ENCODE measurements at places on chromosomes 4 and X.

DNA sequence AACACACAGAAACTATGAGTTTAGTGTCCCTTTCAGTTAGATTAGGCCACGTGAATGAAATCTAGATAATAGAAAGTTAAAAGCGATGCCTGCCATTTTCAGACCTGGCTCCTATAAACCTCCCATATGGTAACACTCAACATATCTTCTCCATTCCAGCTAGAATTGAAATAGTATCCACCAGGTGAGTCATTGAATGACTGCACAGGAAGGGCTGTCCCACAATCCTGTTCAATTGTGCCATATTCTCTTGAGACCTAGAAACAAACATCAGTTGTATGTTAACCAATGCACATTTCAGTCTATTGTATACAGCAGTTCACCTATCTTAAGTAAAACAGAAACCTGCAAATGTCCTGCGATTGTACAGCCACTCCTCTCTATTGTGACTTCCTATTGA lies 659.3 kb upstream of the SLIT2 start:
- H3K27me3 ChIP-seq = no peaks in the 10 kb centered on the region
- no peaks in the 10 kb centered on the region for H3K36me3 ChIP-seq
- no peak for DNase-seq

DNA sequence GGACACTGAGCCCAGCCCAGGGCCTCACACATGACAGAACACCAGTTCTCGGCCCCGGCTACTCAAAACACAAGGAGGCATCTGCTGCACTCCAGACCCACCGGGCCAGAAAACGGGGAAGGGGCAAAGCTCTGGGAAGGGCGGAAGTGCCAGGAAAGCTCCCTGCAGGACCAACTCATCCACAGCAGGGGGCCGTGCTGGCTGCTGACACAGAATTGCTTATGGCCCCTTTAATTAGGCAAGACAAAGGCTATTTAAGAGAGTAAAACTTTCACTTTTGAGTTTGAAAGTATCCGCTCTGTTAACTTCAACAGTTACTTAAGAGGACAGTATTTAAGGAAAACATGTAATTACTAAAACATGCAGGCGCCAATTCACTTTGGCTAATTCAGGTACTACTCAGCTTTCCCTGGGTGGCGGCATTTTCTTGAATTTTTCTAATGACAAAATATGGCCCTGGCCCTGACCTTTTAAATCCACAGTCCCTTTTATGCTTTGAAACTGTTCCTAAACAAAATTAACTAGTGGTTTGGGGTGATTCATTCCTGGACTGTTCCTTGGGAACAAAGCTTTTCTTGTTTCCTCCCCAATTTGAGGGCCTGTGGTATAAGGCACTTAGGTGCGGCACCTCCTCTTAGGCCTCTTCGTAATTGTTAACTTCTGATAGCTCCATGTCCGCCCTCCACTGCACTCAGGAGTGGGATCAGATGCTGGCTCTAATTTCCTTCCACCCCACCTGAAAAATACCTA lies 40.4 kb downstream of the NSG1 start:
- H3K27me3 ChIP-seq = no peaks in the 10 kb centered on the region
- no peaks in the 10 kb centered on the region for H3K36me3 ChIP-seq
- H3K4me3 ChIP-seq = no peak overlapping the region
- no peak for DNase-seq
- H3K4me1 ChIP-seq = no peaks in the 10 kb centered on the region
- no peak overlapping the region for H3K27ac ChIP-seq

DNA sequence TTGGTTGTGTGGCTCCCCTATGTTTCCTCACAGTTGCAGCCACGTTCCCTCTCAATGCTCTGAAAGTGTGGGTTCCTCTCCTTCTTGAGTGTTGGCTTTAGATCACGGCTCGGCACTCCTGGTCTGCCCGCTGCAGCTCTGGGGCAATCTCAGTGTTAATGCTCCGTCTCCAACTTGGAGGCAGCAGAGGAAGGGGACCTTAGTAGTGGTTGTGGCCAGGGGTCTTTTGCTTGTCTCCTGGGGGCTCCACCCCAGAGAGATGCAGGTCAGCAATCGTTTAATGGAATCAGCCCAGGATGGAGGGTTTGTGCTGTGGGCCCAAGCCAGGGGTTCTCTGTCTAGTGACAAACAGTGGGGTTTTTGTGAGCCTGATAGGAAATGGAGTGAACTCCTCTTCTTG lies 849.4 kb upstream of the DIAPH2 start:
- DNase-seq = peak; percentile 15
- H3K4me3 ChIP-seq = no peak overlapping the region
- H3K27me3 ChIP-seq = no peaks in the 10 kb centered on the region

- H3K4me3 ChIP-seq = no peak overlapping the region
- H3K36me3 ChIP-seq = no peaks in the 10 kb centered on the region
- no peak overlapping the region for H3K27ac ChIP-seq
- H3K4me1 ChIP-seq = no peaks in the 10 kb centered on the region
- no peak for DNase-seq
These were observed 180.5 kb upstream of the ETNPPL start for GRCh38 chr4:108943371-108943770.

DNA sequence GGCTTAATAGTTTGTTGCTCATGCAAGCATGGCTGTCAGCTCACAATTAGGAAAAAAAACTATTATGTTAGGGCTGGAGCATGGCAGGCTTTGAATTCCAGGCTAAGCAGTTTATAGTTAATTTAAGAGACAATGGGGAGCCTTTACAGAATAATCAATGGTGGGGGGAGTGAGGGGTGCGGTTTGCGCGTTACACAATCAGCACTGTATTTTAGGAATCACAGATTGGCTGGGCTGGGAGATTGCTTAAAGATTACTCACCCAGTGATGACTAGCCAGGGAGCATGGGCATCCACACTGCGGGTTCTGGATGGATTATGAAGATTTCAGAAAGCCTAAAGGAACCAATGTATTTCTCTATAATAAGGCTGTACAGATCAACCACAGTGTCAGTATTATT lies 186.6 kb downstream of the SOX3 start:
- no peaks in the 10 kb centered on the region for H3K36me3 ChIP-seq
- no peak overlapping the region for H3K27ac ChIP-seq
- DNase-seq = no peak

GRCh38 chr4:69594382-69594781 lies 45.1 kb downstream of the UGT2A2 start:
- no peaks in the 10 kb centered on the region for H3K36me3 ChIP-seq
- no peak overlapping the region for H3K27ac ChIP-seq
- no peaks in the 10 kb centered on the region for H3K27me3 ChIP-seq
- no peak overlapping the region for H3K4me3 ChIP-seq
- DNase-seq = no peak
